ENCODE measurements at places on chromosomes 1 and 21.

DNA sequence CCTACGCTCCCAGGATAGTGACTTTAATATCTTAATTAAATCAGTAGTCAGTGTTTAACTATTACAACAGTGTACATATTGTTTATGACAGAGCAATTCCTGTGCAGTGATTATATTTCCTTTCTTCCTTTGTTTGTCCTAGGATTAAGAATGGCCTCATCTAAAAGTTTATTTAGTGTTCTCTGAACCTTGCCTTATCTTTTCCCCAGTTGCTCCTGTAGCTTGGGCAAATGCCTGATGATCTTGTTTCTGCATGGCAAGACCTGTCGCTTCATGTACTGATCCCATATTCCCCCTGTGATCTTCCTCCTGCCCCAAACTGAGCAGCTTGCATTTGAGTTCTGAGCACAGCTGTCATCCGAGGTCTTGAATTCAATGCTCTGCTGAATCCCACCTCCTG lies 69.1 kb upstream of the STUM start:
- no peak for DNase-seq

- no peak for DNase-seq
Observed at GRCh38 chr1:30891227-30891552, 17.4 kb downstream of the SDC3 start.

DNA sequence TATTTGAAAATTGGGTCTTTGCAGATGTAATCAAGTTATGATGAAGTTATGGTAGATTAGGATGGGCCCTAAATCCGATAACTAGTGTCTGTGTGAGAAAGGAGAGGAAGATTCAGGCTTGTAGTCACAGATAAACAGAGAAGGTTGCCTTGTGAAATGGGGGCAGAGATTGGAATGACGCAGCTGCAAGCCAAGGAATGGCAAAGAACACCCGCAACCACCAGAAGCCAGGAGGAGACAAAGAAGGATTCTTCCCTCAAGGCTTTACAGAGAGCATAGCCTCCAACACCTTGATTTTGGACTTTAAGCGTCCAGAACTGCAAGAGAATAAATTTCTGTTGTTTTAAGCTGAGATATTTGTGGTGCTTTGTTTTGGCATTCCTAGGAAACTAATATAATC lies 35.4 kb upstream of the COL24A1 start:
- DNase-seq = no peak

DNA sequence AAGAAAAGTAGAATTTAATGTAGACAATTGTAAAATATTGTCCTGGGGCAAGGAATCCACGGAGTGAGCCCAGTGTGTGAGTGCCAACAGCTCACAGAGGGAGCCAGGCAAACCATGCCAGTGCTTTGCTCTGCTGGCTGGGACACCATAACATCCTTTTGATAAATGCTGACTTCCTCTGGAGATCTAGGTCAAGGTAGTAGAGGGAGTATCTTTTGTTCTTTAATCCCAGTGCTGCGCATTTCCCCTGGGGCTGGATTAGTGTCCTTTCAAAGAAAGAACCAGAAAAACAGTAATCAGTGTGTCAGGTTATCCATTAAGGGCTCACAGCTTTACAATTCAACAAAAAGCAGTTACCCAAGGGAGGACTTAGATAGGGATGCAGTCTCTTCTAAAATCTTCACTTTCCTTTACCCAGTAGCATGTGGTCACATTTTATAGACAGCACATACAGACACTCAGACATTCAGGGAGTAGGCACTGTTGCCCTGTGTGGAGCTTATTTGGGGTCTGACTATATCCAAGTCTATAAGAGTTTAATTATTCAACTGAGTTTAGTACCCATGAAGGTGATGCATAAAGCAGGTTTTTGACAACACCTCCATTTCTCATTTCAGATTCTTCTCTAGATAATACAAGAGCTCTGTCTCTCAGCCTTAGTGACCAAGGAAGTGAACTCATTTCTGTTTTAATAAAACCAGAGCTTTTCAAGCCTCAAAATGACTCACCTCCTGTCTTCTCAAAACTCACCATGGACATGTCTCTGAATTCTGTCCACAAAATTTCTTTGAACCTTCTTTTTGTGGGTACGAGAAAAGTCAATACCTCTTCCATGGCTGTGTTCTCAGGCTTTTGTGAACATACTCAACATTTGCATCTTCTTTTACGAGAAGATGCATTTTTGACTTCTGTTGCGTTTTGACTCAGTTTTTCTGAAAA lies 215.3 kb downstream of the BRINP2 start:
- no peak for DNase-seq

DNA sequence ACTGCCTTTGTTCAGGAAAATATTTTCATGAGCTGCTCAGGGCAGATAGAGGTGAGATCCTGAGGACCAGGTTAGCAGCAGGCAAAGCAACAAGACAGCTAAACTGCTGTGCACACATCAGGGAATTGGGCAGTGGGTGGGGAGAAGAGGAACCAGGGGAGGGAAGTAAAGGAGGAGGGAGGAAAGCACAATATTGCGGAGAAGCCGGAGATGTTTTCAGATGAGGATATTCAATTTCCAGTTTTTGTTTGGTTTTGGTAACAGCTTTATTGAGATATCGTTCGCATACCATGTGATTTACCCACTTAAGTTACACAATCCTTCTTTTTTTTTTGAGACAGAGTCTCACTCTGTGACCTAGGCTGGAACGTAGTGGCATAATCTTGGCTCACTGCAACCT lies 34.5 kb downstream of the EPHA10 start:
- no peak for DNase-seq

- DNase-seq = no peak
Observed at GRCh38 chr1:77279929-77280328, 1.9 kb upstream of the AK5 start.

DNA sequence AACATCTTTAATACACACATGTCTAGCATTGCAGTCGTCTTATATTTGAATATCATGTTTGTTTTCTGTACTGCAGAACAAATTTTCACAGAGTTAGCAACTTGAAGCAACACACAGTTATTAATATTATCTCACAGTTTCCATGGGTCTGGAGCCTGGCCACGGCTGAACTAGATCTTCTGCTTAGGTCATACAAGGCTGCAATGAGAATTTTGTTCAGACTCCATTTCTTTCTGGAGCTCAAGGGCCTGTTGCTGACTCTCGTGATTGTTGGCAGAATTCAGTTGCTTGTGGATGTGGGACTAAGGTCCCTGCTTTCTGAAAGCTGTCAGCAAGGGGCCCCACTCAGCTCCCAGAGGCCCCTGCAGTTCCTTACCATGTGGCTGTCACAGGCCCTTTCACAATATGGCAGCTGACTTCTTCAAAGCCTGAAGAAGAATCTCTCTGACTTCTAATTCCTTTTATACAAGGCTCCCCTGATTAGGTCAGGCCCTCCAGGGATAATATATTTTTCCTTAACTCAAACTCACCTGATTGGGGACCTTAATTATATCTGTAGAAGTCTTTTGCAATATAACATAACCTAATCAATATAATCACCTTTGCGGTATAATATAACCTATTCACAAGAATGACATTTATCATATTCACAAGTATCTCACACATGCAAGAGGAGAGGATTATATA lies 296.3 kb downstream of the NFIA start:
- DNase-seq = no peak

- no peak for DNase-seq
Observed at GRCh38 chr1:150022357-150022756, 11.8 kb upstream of the OTUD7B start.

GRCh38 chr21:45031571-45032191 lies 42.7 kb upstream of the ADARB1 start:
- no peak for DNase-seq

DNA sequence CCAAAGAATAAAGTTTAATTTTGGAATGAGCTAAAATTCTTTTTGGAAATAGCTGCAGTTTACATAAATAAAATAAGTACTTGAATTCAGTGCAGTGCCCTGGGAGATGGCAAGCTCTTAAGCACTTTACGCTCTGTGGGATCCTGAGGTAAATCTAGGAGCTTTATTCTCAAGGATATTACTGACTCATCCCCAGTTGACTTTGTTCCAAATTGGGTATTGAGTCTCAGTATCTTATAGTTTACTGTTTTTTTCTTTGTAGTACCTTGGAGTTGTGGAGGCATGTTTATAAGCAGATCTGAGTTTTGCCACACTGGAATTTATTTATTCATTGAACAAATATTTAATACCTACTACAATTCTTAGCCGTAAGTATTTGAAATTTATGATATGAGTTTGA lies 27.4 kb upstream of the HRNR start:
- no peak for DNase-seq

- DNase-seq = no peak
Observed at GRCh38 chr1:118257946-118258345, 72.9 kb upstream of the SPAG17 start.

GRCh38 chr1:201714542-201715329 lies 114.2 kb upstream of the IPO9 start:
- no peak for DNase-seq

- no peak for DNase-seq
Observed at GRCh38 chr1:61152469-61153105, 70.2 kb downstream of the NFIA start.

GRCh38 chr1:181079382-181079781 lies 9.1 kb upstream of the IER5 start:
- DNase-seq = no peak

GRCh38 chr1:18234790-18235242 lies 127.2 kb downstream of the IGSF21 start:
- DNase-seq = no peak

GRCh38 chr1:40391688-40392145 lies 18.2 kb downstream of the SMAP2 start:
- peak; percentile 30 for DNase-seq

- no peak for DNase-seq
Observed at GRCh38 chr1:61255358-61255703, 173.0 kb downstream of the NFIA start.

GRCh38 chr1:237205400-237206064 lies 163.5 kb downstream of the RYR2 start:
- no peak for DNase-seq

- no peak for DNase-seq
Observed at GRCh38 chr1:198837278-198838021, 198.6 kb downstream of the PTPRC start.

- no peak for DNase-seq
Observed at GRCh38 chr1:48470950-48471690, 884 bp downstream of the SPATA6 start.

DNA sequence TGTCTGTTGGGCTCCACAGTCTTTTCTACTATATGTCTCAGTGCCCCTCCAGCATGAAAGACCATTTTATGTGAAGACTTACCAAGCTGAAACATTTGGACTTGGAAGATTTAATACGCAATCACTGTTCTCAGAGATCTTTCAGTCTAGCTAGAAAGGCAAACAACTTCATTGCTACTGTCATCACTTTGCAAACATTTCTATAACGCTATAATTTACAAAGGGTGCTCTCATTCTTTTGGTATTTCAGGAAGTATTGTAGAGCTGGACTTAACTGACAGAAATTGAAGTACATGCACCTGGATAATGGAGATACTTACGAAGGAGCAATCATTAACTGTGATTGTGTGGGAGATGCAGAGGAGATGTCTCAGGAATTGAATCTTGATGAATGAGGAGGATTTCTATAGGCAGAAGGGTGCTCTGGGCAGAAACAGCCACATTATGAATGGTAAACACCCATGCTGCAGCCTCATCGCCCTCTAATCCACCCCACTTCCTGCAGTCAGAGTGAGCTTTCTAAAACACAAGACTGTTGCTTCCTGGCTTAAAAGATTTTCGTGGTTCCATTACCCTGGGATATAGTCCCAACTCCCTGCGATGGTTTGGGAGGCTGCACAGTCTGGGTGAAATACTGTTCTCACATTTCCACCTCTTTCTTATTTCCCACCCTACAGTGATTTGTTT lies 75.1 kb upstream of the GNG12 start:
- no peak for DNase-seq

DNA sequence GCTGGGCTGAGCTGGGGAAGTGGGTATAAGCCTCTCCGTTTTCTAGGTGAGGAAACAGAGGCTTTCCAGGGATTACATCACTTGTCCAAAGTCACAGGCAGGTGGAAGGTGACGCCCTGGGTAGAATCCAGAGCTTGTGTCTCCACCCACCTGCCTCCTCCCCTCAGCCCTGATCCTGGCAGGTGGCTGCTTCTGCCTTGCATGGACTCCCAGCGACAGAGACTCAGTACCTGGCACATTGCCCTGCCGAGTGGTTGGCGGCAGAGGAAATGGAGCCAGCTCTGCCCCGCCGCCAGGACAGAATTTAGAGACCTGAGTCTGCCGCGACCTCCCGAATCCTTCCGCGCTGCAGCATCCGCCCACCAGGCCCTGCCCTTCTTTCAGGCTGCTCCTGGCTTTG lies 2.1 kb downstream of the PLA2G2E start:
- DNase-seq = no peak

GRCh38 chr1:198623752-198624647 lies 14.8 kb upstream of the PTPRC start:
- DNase-seq = no peak

DNA sequence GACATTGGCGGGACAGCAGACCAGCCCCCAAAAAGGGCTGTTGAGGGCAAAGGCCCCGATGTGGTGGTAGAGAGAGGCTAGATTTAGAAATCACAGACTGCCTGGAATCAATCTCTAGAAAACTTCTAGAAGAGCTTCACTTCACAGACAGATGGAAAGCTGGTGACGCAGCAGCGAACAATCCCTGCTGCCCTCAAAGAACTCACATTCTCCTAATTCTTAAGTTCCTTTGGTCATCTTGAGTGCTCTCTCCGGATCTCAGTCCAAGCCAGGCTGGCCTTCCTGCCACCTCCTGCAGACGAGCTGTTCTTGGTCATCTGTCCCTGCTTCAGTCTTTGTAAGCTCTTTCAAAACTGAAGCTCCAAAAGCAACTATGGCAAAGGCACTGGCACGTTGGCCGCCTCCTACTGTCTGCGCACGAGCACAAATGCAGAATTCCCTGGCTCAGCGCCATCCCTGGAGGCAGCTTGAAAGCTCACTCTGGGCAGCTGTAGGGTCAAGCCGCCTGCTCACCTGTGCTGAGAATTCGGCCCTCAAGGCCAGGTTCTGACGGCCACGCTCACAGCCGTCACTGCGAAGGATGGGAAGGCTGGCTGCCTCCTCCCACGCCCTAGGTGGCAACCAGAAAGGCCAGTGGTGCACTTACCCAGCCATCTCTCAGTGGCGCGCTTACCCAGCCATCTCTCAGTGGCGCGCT lies 110.6 kb downstream of the NPHP4 start:
- no peak for DNase-seq

- no peak for DNase-seq
Observed at GRCh38 chr1:244901400-244902015, 37.2 kb upstream of the HNRNPU start.

GRCh38 chr1:19254416-19254815 lies 2.8 kb downstream of the MRTO4 start:
- DNase-seq = no peak

DNA sequence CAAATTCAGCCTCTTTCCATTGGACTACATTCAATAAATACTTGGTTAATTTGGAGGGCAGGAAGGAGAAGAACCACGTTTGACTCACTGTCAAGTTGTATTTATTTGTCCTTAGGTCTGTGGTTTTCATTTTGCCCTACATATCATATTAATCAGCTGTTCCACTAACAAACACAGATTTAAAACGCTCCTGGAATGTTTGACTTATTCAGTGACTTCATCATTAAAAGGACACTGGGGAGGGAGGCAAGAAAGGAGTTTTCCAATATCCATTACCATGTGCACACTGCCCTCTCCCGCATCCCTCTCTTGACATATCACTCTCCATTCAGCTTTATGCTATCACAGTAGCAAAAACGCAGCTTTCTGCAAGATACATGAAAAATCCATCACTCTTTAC lies 98.2 kb upstream of the C1orf87 start:
- DNase-seq = no peak
